ENCODE measurements at places on chromosomes 2 and 18.

- no peaks in the 10 kb centered on the region for H3K4me1 ChIP-seq
- peaks cover 13% of the 10 kb centered on the region for H3K27me3 ChIP-seq
- no peak overlapping the region for H3K27ac ChIP-seq
- no peak for DNase-seq
- no peaks in the 10 kb centered on the region for H3K36me3 ChIP-seq
These were observed 66.0 kb upstream of the ASAP2 start for GRCh38 chr2:9140645-9141044.

DNA sequence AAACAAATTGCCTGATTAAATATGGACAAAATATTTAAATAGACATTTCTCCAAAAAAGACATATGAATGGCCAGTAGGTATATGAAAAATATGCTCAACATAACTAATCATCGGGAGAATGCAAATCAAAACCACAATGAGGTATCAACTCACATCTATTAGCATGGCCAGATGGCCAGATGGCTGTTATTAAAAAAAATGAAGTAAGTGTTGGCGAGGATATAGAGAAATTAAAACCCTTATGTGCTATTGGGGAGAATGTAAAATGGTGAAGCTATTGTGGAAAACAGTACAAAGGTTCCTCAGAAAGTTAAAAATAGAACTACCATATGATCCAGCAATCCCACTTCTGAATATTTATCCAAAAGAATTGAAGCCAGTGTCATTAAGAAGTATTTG is 272.3 kb upstream of the ZNF804A start:
- H3K27ac ChIP-seq, result no peak overlapping the region
- H3K27me3 ChIP-seq, result no peaks in the 10 kb centered on the region
- H3K36me3 ChIP-seq, result no peaks in the 10 kb centered on the region
- H3K4me1 ChIP-seq, result no peaks in the 10 kb centered on the region
- DNase-seq, result no peak

GRCh38 chr18:79846936-79847557 is 49.3 kb downstream of the KCNG2 start:
- H3K36me3 ChIP-seq, result no peaks in the 10 kb centered on the region
- no peaks in the 10 kb centered on the region for H3K4me1 ChIP-seq
- H3K4me3 ChIP-seq, result no peak overlapping the region
- H3K27ac ChIP-seq, result no peak overlapping the region

GRCh38 chr2:50607721-50608120 is 424.2 kb downstream of the NRXN1 start:
- no peak overlapping the region for H3K4me3 ChIP-seq
- no peaks in the 10 kb centered on the region for H3K27me3 ChIP-seq
- no peak for DNase-seq
- H3K27ac ChIP-seq, result no peak overlapping the region
- no peaks in the 10 kb centered on the region for H3K36me3 ChIP-seq

GRCh38 chr2:240297256-240298116 is 138.0 kb upstream of the GPC1 start:
- H3K27me3 ChIP-seq, result no peaks in the 10 kb centered on the region
- H3K4me1 ChIP-seq, result no peaks in the 10 kb centered on the region
- no peak for DNase-seq
- no peak overlapping the region for H3K27ac ChIP-seq
- no peak overlapping the region for H3K4me3 ChIP-seq

- H3K4me1 ChIP-seq, result no peaks in the 10 kb centered on the region
- H3K27ac ChIP-seq, result no peak overlapping the region
- no peak for DNase-seq
These were observed 56.0 kb downstream of the NRP2 start for GRCh38 chr2:205738117-205738968.

DNA sequence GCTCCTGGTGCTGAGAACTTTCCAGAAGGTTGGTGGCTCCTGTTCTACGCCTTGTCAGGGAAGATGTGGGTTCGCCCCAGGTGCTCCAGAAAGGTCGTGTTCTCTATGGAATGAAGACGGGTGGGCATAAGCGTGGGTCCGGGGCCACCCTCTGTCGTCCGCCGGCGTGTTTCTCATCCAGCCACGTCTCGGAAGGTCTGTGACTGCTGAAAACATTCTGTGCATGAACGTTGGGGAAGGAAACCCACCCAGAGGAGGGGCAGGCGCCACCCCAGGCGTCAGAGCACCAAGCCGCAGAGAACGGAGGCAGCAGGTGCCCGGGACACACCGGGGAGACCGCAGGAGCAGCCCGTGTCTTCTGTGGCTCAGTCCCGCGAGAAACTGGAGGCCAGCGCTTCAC is 118.2 kb downstream of the RTP5 start:
- no peak overlapping the region for H3K4me3 ChIP-seq
- no peak overlapping the region for H3K27ac ChIP-seq
- peaks cover 8% of the 10 kb centered on the region for H3K4me1 ChIP-seq
- DNase-seq, result no peak
- no peaks in the 10 kb centered on the region for H3K27me3 ChIP-seq

GRCh38 chr2:179130560-179130959 is 80.6 kb upstream of the CCDC141 start:
- H3K27me3 ChIP-seq, result no peaks in the 10 kb centered on the region
- H3K4me3 ChIP-seq, result no peak overlapping the region
- H3K4me1 ChIP-seq, result no peaks in the 10 kb centered on the region
- H3K27ac ChIP-seq, result no peak overlapping the region

- H3K36me3 ChIP-seq, result no peaks in the 10 kb centered on the region
- DNase-seq, result no peak
- no peak overlapping the region for H3K4me3 ChIP-seq
- no peaks in the 10 kb centered on the region for H3K27me3 ChIP-seq
- no peak overlapping the region for H3K27ac ChIP-seq
- no peaks in the 10 kb centered on the region for H3K4me1 ChIP-seq
These were observed 106.2 kb downstream of the CNTNAP5 start for GRCh38 chr2:124131276-124131675.

DNA sequence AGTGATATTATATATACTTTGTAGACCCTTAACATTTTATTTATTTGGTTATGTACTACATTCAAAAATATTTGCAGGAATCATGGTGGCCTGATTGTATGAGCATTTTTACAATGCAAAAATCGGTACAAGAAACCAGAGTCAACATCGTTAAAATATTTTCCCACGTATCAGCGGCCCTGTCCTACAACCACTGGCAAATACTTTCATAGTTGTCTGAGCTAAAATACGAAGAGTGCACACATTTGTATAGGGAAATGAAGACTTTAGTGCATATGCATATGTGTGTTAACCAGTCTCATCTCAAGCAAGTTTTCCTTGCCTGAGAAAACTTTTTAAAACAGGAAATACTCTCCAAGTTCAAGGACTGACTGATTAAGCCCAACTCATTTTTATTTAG is 35.9 kb downstream of the CCDC102B start:
- no peak overlapping the region for H3K27ac ChIP-seq
- H3K4me1 ChIP-seq, result no peaks in the 10 kb centered on the region
- H3K27me3 ChIP-seq, result no peaks in the 10 kb centered on the region
- H3K4me3 ChIP-seq, result no peak overlapping the region
- no peaks in the 10 kb centered on the region for H3K36me3 ChIP-seq
- DNase-seq, result no peak

DNA sequence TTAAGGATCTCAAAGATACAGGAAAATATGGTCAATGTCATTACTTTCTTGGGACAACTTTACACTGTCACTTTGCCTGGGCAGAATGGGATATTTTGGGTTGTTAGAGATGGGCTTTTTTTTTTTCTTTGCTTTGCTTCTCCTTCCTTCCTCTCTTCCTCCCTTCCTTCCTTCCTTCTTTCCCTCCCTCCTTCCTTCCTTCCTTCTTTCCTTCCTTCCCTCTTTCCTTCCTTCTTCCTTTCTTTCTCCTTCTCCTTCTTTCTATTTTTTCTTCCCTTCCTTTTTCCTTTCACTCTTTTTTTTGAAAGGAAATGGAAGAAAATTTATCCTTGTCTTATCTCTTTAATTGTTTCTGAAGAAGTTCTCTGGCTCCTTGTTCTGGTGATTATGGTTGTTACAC is 180.0 kb upstream of the CCDC68 start:
- H3K36me3 ChIP-seq, result no peaks in the 10 kb centered on the region
- H3K27ac ChIP-seq, result no peak overlapping the region
- no peak overlapping the region for H3K4me3 ChIP-seq
- no peaks in the 10 kb centered on the region for H3K27me3 ChIP-seq
- DNase-seq, result no peak

DNA sequence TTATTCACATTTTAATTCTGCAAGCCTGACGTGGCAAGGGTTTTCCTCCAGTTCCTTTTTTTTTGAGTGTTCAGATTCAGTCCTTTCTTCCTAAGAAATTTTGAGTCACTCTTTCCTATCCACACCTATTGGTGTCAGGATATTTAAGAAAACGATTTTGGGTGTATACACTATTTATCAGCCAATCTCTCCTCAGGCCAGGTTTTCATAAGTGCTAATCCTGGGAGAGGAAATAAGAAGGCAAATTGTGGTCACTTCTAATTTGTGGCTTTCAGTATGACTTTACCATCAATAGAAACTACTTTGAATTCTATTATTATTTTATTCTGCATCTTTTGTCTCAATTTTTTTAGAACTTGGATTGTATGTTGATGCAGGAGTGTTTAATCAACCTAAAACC is 174.4 kb downstream of the DSEL start:
- no peak overlapping the region for H3K4me3 ChIP-seq
- H3K36me3 ChIP-seq, result peaks cover 2% of the 10 kb centered on the region
- no peak for DNase-seq
- H3K27ac ChIP-seq, result no peak overlapping the region

- H3K36me3 ChIP-seq, result no peaks in the 10 kb centered on the region
- H3K4me3 ChIP-seq, result no peak overlapping the region
- DNase-seq, result no peak
- no peaks in the 10 kb centered on the region for H3K27me3 ChIP-seq
- H3K4me1 ChIP-seq, result no peaks in the 10 kb centered on the region
These were observed 145.1 kb upstream of the NYAP2 start for GRCh38 chr2:225254363-225254762.

- H3K4me3 ChIP-seq, result no peak overlapping the region
- no peak for DNase-seq
- no peak overlapping the region for H3K27ac ChIP-seq
- H3K27me3 ChIP-seq, result no peaks in the 10 kb centered on the region
- H3K36me3 ChIP-seq, result no peaks in the 10 kb centered on the region
These were observed 55.9 kb downstream of the GTF2A1L start for GRCh38 chr2:48673581-48673980.

DNA sequence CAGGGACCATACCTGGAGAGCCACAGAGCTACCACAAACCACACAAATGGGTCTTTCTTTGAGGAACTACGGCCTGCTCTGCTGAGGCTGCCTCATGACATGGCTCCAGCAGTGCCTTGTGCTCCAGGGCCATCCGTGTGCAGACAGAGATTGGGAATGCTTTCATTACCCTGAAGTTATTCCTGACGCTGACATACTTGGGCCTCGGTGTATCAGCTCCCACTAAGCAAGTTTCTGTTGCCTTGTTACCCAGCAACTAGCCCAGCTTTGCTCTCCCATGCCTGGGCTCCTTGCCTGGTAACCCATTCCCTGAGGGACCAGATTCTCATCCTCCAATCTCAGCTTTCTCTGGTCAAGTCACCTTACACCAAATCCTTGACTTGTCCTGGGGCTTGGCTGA is 80.3 kb upstream of the FZD7 start:
- peaks cover 21% of the 10 kb centered on the region for H3K27me3 ChIP-seq
- no peaks in the 10 kb centered on the region for H3K4me1 ChIP-seq
- no peak for DNase-seq
- no peaks in the 10 kb centered on the region for H3K36me3 ChIP-seq
- no peak overlapping the region for H3K4me3 ChIP-seq

GRCh38 chr2:216034065-216034464 is 20.7 kb upstream of the MREG start:
- H3K27me3 ChIP-seq, result no peaks in the 10 kb centered on the region
- H3K36me3 ChIP-seq, result peaks cover 1% of the 10 kb centered on the region
- no peak overlapping the region for H3K4me3 ChIP-seq
- H3K27ac ChIP-seq, result no peak overlapping the region
- peaks cover 59% of the 10 kb centered on the region for H3K4me1 ChIP-seq

DNA sequence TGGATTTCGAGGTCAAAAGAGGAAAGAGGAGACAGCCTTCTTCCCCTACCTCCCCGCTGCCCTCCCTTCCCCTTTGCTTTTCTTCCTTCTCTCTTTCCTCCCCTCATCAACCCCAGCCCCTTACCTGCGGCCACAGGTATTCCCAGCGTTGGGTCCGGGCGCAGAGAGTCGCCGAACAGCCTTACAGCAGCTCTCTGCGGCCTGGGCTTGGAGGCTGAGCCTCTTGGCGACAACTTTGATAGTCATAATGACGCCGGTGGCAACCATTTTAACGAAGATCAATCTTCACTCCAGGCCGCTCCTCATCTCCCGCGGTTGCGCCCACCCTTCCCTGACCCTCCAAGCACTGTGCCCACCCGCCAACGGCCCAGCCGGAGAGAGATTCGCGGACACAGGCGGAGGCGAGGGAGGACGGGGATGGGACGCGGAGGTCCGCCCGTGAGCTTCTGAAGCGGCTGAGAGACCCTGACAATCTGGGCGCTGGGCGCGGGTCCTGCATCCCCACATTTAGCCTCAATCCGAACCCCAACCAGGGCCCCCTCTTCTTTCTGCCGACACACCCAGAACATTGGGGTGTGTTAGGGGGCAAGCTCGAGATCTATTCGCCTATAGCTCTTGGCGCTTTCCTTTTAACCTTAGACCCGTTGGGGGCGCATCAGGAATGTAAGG is 1.5 kb upstream of the EVX2 start:
- no peak for DNase-seq
- peaks cover 19% of the 10 kb centered on the region for H3K4me1 ChIP-seq
- H3K27ac ChIP-seq, result peak overlapping the region; percentile 72
- peaks cover 8% of the 10 kb centered on the region for H3K36me3 ChIP-seq
- peaks cover 80% of the 10 kb centered on the region for H3K27me3 ChIP-seq
- no peak overlapping the region for H3K4me3 ChIP-seq

DNA sequence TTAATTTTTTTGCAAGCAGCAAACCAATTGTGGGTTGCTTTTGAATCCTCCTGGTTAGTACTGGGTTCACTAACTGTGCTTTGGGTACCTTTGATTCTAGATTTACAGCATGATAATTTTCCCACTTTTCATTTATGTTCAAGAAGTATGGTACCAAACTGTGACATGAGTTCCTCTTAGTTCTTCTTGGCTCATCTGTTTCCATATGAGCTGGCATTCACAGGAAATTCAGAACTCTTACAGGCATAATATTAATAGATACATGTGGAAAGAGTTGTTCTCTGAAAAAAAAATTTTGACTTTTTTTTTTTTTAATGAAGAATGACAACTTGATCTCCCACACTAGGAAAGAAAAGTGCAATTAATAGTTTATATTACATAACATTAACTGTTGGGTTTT is 59.4 kb downstream of the FMNL2 start:
- H3K27me3 ChIP-seq, result peaks cover 47% of the 10 kb centered on the region
- no peaks in the 10 kb centered on the region for H3K36me3 ChIP-seq
- H3K4me1 ChIP-seq, result peaks cover 9% of the 10 kb centered on the region
- DNase-seq, result no peak

GRCh38 chr2:235513984-235514626 is 20.3 kb downstream of the AGAP1 start:
- H3K27ac ChIP-seq, result no peak overlapping the region
- H3K4me1 ChIP-seq, result no peaks in the 10 kb centered on the region
- H3K4me3 ChIP-seq, result no peak overlapping the region
- H3K27me3 ChIP-seq, result peaks cover 8% of the 10 kb centered on the region
- no peak for DNase-seq
